ENCODE measurements at places on chromosomes 11 and 22. TPM values are rescaled to one million over a fixed set of nuclear protein-coding genes. Genes with fewer than 3 reads are reported as not detected.

DNA sequence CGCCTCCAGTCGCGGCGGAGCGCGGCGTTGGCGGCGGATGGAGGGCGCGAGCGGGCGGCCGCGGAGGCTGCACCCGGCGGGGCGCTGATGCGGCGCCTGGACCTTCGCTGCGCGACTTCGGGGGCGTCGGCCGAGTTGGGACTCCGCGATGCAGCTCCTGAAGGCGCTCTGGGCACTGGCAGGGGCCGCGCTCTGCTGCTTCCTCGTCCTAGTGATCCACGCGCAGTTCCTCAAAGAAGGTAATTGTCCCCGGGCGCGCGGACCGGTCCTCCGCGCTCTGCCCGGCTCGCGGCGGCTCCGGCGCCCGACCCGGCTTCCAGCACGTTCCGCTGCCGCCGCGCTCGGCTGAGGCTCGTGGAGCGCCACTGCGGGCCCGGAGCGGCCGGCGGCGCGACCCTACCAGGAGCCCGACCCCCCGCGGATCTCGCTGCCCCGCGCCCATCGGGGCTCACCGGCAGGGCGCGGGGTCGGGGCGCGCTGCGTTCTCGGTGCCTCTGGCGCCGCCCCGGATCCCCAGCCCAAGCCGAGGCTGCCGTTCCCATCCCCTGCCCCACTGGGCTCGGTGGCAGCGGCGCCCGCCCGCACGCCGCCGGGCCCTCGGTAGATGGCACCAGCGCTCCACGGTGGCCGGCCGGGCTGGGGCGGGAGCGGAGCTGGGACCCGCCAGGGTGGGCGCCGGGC lies 1251.2 kb downstream of the BRD1 start:
- peaks cover 1% of the 10 kb centered on the region for H3K4me1 ChIP-seq
- H3K4me3 ChIP-seq, result no peak overlapping the region
- H3K27ac ChIP-seq, result no peak overlapping the region
- DNase-seq, result peak; percentile 74
- H3K27me3 ChIP-seq, result peaks cover 73% of the 10 kb centered on the region
- no peaks in the 10 kb centered on the region for H3K36me3 ChIP-seq

DNA sequence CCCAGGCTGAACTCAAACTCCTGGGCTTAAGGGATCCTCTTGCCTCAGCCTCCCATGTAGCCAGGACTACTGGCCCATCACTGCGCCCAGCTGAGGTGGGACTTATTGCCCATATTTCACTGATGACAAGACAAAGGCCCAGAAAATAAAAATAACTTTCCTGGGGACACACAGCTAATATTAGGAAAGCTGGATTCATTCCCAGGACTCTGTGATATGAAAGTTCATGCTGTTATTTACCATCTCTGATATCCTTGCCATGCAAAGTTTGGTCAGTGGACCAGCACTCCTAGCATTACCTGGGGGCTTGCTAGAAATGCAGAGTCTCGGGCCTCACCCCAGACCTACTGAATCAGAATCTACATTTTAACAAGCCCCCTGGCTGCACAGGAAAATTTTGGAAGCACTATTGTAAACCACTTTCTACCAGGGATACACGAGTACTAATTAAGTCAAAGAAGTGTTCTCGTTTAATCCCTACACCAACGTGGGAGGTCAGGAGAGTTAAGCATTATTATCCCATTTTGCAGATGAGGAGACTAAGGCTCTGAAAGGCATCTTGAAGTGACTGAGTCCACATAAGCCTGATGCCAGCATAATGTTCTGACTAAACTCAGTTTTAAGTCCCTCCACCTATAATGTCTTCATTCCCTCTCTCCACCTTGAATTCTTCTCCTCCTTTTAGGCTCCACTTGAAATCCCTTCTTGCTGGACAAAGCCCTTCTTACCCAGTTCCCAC lies 2.5 kb upstream of the FAM83F start:
- H3K27ac ChIP-seq, result no peak overlapping the region
- no peak overlapping the region for H3K4me3 ChIP-seq
- no peak for DNase-seq
- H3K4me1 ChIP-seq, result peaks cover 20% of the 10 kb centered on the region
- H3K36me3 ChIP-seq, result no peaks in the 10 kb centered on the region

DNA sequence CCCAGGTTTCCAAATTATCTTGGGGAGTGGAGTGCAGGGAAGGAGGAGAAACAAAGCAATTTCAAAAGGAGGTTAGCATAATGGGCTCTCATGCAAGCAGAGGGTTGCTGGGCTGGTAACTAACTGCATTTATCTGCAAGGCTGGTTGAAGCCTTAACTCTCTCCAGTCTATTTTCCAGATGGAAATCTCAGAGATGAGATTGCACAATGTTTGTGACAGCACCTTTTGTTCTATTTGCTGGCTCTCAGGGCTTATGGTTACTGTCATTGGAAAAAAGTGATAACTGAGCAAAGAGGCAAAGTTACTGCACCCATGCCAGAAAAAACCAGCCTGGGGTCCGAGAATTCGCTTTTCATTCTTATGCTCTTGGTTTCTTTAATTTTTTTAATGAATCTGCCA lies 33.2 kb downstream of the ABCC8 start:
- H3K4me1 ChIP-seq, result no peaks in the 10 kb centered on the region
- H3K36me3 ChIP-seq, result no peaks in the 10 kb centered on the region
- H3K27me3 ChIP-seq, result peaks cover 85% of the 10 kb centered on the region
- no peak overlapping the region for H3K27ac ChIP-seq
- H3K4me3 ChIP-seq, result no peak overlapping the region
- no peak for DNase-seq

The NEFH gene
- 3.4 TPM for total RNA-seq

DNA sequence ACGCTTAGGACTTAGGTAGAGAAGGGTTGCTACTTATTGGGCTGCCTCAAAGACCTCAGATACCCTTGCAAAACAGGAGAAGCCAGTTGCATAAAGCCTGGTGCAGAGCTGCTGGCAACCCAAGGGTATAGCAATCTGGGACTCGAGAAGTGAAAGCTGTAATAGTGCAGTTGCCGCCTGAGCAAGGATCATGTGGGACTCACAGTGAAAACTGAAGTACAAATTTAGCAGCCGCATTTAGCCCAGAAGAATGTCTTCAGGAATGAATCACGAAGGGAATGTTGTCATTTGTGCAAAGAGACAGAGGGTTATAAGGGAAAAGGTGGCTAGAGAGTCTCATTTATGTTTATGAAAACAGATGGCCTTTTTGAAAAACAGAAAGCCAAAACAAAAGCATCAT lies 267.2 kb downstream of the TENM4 start:
- DNase-seq, result no peak
- no peaks in the 10 kb centered on the region for H3K27me3 ChIP-seq
- peak overlapping the region; percentile 30 for H3K27ac ChIP-seq
- H3K4me3 ChIP-seq, result no peak overlapping the region

DNA sequence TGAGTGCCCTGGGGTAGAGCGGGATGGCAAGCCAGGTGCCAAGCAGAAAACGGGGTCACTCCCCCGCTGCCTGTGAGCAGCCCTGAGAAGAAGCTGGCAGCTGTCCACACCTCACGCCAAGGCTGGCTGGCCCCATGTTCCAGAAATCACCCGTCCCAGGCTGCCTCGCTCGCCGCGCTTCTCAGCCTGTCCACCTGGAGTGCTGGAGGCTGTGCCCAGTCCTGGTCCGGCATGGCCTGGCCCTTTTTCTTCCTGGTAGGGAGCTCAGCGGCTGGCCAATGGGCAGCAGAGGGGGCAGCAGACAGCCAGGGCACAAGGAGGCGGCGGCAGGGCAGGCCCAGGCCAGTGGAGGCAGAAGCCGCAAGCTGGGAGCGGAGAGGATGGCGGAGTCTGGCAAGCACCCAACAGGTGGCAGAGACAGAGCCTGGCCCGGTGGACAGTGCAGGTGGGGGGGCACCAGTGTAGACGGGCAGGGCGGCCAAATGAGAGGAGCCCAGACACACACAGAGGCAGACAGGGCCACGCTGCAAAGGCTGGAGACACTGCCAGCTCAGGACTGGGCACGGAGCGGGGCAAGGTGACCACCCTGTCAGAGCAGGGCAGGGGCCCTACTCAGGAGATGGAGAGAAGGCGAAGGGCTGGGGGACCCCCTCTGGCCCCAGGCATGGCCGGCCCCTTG lies 37.2 kb upstream of the TH start:
- H3K4me1 ChIP-seq, result peaks cover 9% of the 10 kb centered on the region
- peaks cover 4% of the 10 kb centered on the region for H3K27me3 ChIP-seq
- peak; percentile 15 for DNase-seq
- no peak overlapping the region for H3K27ac ChIP-seq
